Stimulated activated CD8-positive, alpha-beta memory T cell treated with anti-CD3 and anti-CD28 coated beads, Interleukin-12 subunit alpha, Interleukin-12 subunit beta, amount 100 ng/mL, for 1 hour (primary cell): ENCODE measurements at places on chromosomes 11 and 22.

GRCh38 chr22:25777870-25778269 lies 35.9 kb downstream of the MYO18B start:
- DNase-seq = no peak

- DNase-seq = no peak
Measured at GRCh38 chr11:36014898-36015665, 71.2 kb downstream of the LDLRAD3 start.

- no peak for DNase-seq
Measured at GRCh38 chr11:130533871-130534270, 85.4 kb downstream of the ADAMTS15 start.

DNA sequence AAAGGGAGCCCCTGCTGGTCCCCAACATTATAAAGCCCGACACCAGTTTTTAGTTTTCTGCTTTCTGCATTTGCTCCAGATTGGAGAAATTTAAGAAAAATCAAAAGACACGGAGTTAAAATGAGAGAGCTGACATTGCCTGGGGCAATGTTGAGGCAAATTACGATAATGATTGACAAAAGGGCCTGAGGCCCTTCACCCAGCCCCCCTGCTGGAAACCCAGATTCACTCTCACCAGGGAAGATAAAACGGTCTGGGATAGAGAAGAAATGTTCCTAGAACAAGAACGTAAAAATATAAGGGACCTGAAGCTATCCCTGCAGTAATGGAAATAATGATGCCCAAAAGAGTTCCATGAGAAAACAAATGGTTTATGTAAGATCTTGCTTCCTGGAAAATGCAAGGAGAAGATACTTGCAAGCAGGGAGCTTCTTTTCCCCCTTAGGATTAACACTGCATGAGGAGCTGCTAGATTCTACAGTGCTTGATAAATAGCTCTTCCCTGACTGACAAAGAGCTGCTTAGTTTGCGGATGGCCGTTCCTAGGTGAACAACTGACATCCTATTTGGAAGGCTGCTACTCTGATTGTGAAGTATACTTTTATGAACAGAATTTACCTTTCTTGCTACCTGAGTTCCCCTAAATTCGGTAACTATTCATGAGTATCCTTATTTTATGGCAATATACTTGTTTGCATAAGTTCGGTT lies 40.6 kb upstream of the GNAZ start:
- no peak for DNase-seq

GRCh38 chr11:115623021-115623451 lies 118.8 kb upstream of the CADM1 start:
- DNase-seq = no peak

DNA sequence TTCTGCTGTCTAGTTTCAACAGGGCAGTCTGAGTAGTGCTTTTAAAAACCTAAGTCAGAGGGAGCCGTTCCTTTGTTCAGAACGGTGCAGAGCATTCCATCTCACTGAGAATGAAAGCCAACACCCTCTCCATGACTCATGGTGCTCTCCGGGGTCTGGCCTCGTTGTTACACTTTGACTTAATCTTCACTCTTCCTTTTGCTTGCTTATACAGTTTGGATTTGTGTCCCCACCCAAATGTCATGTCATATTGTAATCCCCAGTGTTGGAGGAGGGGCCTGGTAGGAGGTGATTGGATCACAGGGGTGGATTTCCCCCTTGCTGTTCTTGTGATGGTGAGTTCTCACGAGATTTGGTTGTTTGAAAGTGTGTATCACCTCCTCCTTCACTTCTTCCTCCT lies 292.2 kb downstream of the ST3GAL4 start:
- no peak for DNase-seq

- DNase-seq = no peak
Measured at GRCh38 chr11:16902182-16902581, 112.0 kb downstream of the PLEKHA7 start.

DNA sequence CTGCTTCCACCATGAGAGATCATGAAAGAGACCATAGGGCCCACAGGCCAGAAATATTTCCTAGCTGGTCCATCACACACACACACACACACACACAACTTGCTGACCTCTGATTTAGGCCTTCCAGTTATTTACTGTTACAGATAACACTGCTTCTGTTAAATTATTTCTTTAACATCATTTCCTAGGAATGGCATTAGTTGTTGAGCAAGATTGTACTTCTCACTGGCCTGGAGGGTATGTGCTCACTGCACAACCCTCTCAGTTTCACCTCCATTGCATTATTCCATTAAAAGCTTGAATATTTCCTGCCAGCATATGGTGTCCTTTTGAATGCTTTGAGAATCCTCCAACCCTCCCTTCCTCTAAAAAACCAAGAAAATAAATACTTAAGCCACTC lies 104.4 kb downstream of the MICAL2 start:
- DNase-seq = no peak

DNA sequence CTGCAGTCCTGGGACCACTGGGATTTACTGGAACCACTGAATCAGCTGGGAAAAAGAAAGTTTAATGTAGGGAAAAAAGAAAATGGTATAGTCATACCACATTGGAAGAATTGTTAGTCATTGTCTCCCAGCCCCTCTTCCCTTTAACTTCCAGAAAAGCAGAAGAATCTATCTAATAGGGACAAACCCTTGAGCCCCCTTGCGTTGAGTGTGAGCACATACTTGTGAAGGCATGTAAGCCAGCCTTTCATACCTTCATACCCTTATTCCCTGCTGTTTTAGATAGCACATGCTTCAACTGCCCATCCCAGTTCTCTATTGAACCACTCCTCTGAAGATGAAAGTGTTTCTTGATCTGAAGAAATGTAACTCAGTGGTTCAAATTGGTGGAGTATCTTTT lies 6.6 kb downstream of the TREH start:
- no peak for DNase-seq

DNA sequence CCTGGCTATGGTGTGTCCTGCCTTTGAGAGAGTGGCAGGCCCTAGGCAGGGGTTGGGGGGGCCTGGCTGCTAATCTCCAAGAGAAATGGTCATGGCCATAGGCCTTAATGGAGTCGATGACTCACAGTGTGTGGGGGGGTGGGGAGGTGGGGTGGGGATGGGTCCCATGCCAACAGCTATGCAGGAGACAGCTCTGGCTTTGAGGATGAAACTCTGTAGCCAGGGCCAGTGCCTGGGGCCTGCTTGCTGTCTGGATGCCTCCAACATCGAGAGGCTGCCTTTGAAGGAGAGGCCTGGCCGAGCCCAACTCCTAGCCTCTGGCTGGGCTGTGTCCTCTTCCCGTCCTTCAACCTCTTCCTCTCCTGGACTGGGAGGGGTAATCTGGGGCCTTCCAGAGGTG lies 23.9 kb upstream of the TSPAN18 start:
- DNase-seq = no peak

DNA sequence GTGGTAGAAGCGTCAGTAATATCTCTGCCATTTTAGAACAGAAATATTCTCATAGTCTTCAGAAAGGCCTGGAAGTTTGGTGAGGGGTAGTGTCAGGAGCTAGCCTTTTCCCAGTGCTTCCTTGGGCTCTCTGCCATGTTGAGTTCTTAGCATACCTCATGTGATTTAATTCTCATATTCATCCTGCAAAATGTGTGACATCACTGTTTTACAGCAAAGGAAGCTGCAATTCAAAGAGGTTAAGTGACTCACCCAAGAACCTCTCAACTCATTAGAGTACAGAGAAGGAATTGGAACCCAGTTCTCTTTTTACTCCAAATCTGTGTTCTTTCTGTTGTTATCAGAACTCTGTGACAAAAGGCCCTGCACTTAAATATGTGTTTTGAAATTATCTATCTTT lies 72.1 kb downstream of the RNF169 start:
- no peak for DNase-seq

DNA sequence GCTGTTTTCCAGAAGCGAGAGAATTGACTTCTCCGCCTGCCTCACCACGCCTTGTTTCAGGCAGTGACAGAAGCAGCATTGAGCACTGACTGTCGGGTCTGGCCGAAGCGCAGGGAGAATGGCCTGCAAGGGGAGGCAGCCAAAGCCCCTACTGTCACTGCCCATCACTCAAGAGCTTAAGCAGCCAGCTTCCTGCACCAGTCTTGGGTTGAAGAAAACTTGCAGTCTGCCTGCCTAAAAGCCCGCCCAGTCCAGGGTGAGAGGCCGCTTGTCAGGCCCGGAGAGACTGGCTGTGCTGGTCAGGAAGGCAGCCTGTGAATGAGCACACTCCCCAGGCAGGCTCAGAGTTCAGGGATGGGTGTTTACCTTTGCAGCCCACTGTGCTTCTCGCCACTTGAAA lies 108.3 kb downstream of the PKNOX2 start:
- no peak for DNase-seq

DNA sequence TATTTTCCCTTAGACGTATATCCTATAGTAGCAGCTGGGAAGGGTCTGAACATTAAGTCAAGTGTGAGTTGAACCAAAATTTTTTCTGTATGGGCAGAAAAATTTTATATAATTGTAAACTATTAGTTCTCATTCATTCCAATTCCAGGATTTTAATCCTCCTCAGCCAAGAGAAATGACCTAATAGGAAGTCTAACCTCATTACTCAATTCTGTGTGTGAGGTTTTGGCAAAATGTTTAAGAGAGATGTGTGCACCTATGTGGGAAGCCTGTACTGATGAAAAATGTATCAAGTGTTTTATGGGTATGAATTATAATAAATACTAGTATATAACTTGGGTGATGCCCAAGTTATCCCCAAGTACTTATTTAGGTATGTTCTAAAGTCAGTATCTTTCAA lies 311.6 kb upstream of the PITPNB start:
- DNase-seq = no peak

- no peak for DNase-seq
Measured at GRCh38 chr22:19951346-19951745, 9.7 kb upstream of the TXNRD2 start.

DNA sequence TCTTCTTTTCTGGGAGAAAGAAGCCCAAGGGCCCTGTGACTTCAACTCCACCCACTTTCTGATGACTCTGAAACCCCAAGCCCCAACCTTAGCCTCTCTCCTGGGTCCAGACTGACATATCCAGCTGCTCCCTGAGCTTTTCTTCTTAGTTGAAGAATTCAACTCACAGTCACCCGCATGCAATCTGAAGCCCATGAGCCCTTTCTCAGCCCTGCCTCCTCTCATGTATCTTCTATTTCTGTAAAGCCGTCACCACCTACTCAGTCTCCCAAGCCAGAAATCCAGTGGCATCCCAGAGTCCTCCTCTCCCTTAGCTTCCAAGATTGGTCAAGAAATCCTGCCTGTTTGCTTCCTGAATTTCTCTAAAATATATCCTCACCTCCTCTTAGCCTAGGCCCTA lies 7.1 kb upstream of the TMA7B start:
- no peak for DNase-seq

GRCh38 chr11:104011044-104011443 lies 25.4 kb upstream of the DDI1 start:
- no peak for DNase-seq

DNA sequence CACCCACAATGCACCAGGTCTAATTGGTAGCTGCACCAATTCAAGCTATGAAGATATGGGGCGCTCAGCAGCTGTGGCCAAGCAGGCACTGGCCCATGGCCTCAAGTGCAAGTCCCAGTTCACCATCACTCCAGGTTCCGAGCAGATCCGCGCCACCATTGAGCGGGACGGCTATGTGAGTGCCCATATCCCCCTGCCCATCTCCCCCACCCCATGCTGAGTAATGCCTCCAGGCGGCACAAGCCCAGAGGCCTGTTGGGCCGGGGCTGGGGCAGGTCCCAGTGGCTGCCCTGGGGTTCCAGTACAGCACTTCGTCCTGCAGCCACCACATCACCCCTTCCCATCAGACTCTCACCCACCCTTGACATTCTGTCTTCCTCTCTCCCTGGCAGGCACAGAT lies 21.5 kb downstream of the POLR3H start:
- no peak for DNase-seq

- DNase-seq = no peak
Measured at GRCh38 chr22:20247010-20247505, 21.1 kb downstream of the RTN4R start.

DNA sequence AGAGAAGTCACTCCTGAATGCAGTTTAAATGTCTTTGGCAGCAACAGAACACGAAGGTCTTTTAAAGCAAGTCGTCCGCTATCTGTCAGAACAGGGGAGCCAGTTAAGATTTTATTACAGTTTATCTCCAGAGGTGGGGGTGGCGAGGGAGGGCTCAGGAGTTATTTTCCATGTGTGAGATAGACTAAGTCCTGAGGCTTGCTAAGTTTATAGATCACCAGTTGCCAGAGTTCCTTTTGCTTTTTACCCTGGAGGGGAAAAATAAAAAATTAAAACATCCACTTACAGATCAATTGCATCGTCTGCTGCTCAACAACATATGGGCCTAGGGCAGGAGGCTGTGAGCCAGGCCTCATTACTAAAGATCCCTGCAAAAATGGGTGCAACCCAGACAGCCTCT lies 90.7 kb downstream of the SNX19 start:
- DNase-seq = no peak

DNA sequence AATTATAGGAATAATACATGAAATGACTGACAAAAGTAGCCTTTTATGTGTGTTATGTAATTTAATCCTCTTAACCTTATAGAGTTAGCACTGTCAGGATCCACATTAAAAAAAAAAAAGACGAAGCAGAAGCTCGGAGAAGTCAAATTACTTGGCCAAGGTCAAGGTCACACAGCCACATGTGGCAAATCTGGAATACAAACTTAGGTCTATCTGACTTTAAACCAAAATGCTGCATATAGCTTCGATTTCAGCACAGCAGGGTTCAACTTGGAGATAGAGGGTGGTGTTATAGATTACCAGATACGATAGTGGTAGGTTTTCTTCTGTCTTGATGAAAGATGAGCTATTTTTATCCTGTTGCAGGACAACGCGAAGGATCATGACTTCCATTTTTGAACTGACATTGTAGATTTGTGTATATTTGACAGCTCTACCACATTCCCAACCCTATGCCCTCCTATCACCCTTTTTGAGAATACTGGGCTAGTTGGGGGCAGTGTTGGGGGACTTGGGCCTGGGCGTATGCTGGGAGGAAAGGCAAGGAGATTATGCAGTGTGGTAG lies 11.6 kb upstream of the EHF start:
- no peak for DNase-seq
